ENCODE measurements at places on chromosomes 13 and 19.

DNA sequence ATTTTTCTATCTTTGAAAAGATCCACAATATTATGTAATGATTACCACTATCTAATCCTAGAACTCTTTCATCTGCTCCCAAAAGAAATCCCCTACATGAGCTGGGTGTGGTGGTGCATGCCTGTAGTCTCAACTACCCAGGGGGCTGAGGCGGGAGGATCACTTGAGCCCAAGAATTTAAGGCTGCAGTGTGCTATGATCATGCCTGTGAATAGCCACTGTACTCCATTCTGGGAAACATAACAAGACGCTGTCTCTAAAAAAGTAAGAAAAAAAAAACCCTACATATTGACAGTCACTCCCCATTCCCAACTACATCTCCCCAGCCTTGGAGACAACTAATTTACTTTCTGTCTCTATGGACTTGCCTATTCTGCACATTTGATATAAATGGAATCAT lies 1.1 kb upstream of the ZNF226 start:
- DNase-seq, result no peak

DNA sequence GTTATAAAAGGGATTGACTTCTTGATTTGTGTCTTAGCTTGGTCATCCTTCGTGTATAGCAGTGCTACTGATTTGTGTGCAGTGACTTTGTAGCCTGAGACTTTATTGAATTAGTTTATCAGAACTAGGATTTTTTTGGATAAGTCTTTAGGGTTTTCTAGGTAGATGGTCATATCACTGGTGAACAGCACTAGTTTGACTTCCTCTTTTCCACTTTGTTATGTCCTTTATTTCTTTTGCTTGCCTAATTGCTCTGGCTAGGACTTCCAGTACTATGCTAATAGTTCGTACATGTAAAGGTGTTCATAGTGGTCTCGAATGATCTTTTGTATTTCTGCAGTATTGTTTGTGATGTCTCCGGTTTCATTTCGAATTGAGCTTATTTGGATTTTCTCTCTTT lies 145.4 kb downstream of the DNAJC3 start:
- DNase-seq, result no peak

GRCh38 chr13:98576963-98577835 lies at the start of gene STK24:
STK24 (minus strand) TSS chr13:98577107; CDS start chr13:98576786, 321 bp downstream.
- DNase-seq, result peak; percentile 94

DNA sequence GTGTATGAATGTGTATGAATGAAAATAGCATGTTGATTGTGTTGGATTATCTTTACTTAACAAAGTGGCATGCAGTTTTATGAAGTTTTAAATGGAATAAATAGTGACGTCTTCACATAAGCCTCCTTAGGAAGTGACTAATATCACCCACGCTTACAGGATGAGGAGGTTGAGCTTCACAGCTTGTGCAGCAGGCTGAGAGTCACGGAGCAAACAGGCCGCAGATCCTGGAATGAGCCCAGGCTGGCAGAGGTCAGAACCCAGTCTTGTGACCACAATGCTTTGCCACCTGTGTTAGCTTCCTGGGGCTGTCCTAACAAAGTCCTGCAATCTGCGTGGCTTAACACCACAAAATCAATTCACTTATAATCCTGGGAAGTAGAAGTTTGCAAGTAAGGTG lies 20.8 kb downstream of the LAIR2 start:
- DNase-seq, result no peak

- no peak for DNase-seq
Measured at GRCh38 chr19:823565-824121, 1.9 kb upstream of the PLPPR3 start.

DNA sequence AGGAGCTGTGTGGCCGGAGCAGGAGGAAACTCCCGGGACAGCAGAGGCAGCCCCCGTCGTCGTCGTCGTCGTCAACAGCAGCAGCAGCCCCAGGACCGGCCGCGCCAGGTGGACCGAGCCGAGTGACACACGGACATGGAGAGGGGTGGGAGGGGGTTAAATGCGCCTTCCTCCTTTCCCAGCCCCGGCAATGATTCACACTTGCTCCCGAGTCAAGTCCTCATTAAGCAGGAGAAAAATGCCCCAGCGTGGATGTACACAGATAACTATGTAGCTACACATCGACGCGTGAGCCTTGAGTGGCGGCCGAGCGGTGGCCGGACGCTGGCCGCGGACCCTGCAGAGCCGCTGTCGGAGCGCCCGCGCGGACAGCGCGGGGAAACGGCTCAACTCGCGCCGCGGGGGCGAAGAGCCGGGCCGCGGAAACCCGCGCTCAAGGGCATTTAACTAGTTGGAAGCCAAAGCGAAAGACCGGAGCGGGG lies 645 bp downstream of the UBL3 start:
- peak; percentile 97 for DNase-seq

All from right kidney (tissue), 9 donors.